Stimulated activated CD8-positive, alpha-beta memory T cell treated with anti-CD3 and anti-CD28 coated beads, Interleukin-2, amount 100 ng/mL, for 1 hour (primary cell): ENCODE measurements at places on chromosomes 3 and 15.

DNA sequence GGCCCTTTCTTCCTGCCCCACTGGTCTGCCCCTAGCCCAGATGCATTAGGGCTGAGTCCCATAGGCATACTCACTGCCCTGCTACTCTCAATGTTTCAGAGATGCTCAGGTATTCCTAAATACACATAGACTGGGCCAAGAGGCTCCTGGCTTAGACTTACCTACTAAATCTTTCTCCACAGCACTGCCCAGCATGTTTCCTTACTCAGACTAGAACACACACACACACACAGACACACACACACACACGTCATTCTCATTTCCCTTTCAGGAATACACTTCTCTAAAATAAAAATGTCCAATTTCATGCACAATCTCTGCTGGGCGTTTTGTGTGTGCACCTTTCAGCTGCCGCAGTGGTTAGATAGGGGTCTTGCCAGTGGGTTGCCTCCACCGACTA is 175.7 kb downstream of the FAM43A start:
- no peak for DNase-seq

DNA sequence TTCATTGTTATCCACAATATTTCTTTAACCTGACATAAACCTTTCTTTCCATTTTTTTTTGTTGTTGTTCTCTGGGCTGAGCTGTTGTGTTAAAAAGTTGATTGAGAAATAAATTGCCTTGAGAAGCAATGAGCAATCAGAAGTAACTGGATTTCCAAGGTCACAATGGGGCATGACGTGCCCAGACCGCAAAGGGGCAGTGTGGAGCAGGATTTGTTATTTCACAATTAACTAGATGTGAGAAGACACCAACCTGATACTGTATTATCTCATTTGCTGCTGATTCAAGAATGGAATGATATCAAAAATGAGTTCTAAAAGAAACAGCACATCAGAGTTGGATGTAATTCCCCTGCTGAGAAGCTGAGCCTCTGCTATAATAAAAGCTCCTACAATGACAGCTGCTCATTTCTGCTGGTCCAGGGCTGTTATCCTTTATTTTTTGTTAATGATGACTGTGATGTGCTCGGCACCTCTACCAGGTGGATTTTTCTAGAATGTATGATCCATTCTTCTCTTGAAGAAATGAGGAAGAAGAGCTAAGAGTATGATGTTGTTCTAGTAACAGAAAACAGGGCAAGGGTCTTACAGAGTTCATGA is 28.1 kb downstream of the CPNE4 start:
- no peak for DNase-seq

DNA sequence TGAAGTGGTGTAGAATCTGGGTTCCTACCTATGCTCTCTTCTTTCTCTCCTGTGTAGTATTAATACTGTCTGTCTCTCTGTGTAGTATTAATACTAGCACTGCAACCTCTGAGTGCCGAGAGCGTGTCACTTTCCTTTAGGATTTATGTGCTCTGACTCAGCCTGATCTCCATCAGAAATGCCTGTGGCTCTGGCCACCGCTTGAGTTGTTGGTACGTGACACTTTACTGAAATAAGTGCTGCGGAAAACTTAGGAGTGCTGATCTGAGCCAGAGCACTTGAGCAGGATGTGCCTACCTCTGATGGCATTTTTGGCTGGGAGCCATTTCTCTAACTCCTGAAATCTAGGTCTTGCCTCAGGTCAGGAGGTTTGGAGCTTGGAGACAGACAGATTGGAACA is 807.4 kb downstream of the SQOR start:
- DNase-seq: no peak

- DNase-seq: no peak
Observed at GRCh38 chr15:74664028-74664616, 31.7 kb downstream of the EDC3 start.

GRCh38 chr15:89208256-89208655 is 13.1 kb downstream of the RLBP1 start:
- DNase-seq: no peak

GRCh38 chr3:161038725-161039124 is 66.4 kb downstream of the B3GALNT1 start:
- no peak for DNase-seq

- no peak for DNase-seq
Observed at GRCh38 chr3:9168241-9168741, 81.2 kb downstream of the SRGAP3 start.
